ENCODE measurements at places on chromosomes 2 and 18. TPM values are rescaled to one million over a fixed set of nuclear protein-coding genes. Genes with fewer than 3 reads are reported as not detected.

Gene INHA
- total RNA-seq = not detected

DNA sequence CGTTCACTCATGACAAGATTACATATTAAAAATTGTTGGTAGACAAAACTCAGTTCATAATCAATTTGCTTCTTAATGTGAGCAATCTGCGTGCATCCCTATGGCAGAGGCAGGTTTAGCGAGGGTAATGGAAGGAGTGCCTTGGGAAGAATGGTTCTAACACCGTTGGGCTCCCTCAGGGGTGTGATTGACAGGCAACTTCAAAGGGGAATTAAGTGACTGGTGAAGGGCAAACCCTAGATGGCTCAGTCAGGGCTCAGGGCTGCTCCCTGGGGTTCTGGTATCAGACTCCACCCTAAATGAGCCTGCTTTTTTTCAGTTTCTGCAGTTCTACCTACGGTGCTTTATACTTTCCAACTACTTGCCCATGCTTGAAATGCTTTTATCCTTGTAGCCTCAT, 419.5 kb upstream of the CELF4 start:
- H3K36me3 ChIP-seq = no peaks in the 10 kb centered on the region
- H3K4me1 ChIP-seq = no peaks in the 10 kb centered on the region
- H3K27me3 ChIP-seq = no peaks in the 10 kb centered on the region
- H3K27ac ChIP-seq = no peak overlapping the region
- no peak overlapping the region for H3K4me3 ChIP-seq

DNA sequence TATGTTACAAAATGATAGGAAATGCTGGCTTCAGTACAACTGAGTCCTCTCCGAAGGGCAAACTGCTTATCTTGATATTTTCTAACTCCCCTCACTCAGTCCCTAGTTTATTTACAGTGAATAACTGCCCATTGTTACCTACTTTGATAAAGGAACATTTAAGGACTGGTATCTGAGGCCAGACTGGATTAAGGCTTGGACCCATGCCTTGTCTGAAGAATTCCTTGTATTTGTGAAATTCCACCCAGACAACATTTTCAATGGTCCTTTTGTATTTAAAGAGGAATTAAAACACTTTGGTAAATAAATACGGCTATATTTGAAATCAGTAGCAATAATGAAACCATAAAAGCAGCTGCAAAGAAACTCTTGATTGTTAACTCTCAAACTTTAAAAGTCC, 58.3 kb downstream of the PELI1 start:
- no peak overlapping the region for H3K27ac ChIP-seq
- no peaks in the 10 kb centered on the region for H3K4me1 ChIP-seq
- peaks cover 8% of the 10 kb centered on the region for H3K27me3 ChIP-seq
- DNase-seq = no peak

DNA sequence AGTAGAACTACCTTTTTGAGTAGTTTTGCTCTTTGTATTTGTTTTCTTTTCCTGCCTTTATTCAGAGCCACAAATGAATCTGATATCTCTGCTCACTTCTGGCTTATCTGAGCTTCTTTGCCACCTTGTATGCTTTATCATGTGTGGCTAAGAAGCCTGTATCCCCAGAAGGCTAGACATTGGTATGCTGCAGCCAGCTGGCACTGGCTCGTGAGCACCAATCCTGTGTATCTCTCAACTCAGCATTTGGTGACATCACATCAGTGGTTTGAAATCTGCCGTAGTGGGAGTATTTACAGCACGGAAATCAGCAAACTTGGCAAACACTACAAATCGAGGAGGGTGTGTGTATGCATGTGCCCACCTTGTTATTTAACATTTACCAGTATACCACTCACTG, 183.7 kb upstream of the LHCGR start:
- H3K4me3 ChIP-seq = no peak overlapping the region
- no peaks in the 10 kb centered on the region for H3K4me1 ChIP-seq
- H3K27me3 ChIP-seq = no peaks in the 10 kb centered on the region
- H3K27ac ChIP-seq = no peak overlapping the region

Gene LIMS3
- total RNA-seq = 3.3 TPM

DNA sequence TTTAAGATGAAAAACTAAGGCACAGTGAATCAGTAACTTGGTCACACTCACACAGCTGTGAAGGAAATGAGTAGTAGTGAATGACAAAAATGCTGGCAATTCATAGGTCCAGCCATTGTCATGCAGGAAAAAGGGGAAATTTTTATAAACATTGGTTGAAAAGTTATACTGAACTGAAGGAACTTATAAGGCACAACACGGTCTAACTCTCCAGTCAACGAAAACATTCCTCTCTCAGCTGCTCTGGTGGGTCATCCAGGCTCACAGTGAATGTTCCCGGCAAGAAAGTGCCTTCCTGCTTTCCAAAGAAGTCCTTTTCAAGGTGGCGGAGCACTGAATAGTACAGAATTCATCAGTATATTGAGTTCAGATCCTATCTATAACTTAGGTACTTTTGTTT, 476.1 kb downstream of the DCC start:
- no peaks in the 10 kb centered on the region for H3K4me1 ChIP-seq
- no peaks in the 10 kb centered on the region for H3K36me3 ChIP-seq
- no peak overlapping the region for H3K27ac ChIP-seq
- H3K27me3 ChIP-seq = no peaks in the 10 kb centered on the region

- H3K4me3 ChIP-seq = no peak overlapping the region
- H3K36me3 ChIP-seq = no peaks in the 10 kb centered on the region
- no peaks in the 10 kb centered on the region for H3K4me1 ChIP-seq
- no peak for DNase-seq
Measured at GRCh38 chr2:204670124-204670523, 124.8 kb downstream of the PARD3B start.

Gene ALPI
- total RNA-seq = not detected

- no peaks in the 10 kb centered on the region for H3K27me3 ChIP-seq
- no peak overlapping the region for H3K4me3 ChIP-seq
- no peak for DNase-seq
- no peaks in the 10 kb centered on the region for H3K4me1 ChIP-seq
- no peak overlapping the region for H3K27ac ChIP-seq
- H3K36me3 ChIP-seq = no peaks in the 10 kb centered on the region
Measured at GRCh38 chr2:210919128-210919527, 362.7 kb downstream of the CPS1 start.

DNA sequence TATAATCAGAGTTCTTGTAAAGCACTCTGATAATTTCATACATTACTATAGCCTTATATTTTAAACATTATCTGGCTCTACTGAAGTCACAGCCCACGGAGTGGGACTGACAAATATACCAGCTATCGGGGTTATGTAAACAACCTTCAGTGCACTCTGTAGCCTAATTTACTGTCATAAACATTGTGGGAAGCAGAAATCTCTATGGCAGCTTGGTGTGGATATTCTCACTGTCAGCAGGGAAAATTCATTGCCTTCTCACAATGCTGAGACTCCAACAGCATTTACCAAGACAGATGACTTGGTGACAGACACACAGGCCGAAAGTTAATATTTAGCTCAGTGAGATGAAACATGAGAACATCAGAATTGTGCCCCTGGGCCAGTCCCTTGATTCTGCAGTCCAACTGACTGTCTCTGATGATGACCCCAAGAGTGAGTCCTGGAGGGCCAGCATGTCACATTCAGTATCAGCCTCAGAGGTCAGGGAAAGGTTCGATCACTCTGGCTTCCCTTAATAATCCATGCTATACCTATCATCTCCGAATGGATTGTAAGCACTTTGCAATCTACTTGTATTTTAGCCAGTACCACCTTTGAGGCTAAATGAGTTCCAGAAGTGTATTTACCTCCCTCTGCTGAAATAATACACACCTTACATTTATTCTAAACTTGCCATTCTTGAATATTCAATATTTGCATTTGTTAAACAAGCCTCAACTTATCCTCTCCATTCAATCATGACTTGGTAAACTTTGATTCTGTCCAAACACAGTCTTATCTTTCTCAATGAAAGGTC, 146.2 kb upstream of the OSR1 start:
- H3K4me1 ChIP-seq = no peaks in the 10 kb centered on the region
- H3K27ac ChIP-seq = no peak overlapping the region
- H3K4me3 ChIP-seq = no peak overlapping the region
- no peaks in the 10 kb centered on the region for H3K36me3 ChIP-seq
- H3K27me3 ChIP-seq = peaks cover 12% of the 10 kb centered on the region
- no peak for DNase-seq

Gene RBM43
- 8.9 TPM for total RNA-seq

DNA sequence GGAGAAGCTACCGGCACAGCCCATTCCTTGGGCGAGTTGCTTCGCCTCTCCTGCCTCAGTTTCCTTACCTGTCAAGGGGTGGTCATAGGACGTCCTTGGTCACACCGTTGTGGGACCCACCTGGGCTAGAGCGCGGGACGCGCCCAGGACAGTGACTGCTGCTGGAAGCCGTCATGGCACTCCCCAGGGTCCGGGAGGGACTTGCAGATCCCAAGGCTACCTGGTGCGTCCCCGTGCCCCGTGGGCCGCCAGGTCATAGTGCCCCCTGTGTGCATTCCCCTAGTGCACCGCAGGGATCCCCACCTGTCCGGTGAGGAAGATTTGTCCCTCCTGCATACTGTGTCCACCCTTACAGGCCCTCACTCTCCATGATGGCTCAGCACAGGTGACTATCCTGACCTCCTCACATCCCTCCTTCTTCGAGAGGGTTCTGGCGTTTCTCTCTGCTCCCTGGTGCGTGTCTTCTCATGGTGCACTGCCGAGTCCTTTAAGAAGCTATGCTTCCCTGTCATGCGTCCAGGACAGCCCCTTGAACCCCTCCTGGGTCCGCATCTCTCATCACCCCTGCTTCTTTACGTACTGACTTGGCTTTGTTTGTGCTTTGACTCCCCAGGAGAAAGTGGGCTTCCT, 886 bp upstream of the STK25 start:
- peaks cover 20% of the 10 kb centered on the region for H3K4me1 ChIP-seq
- H3K27ac ChIP-seq = no peak overlapping the region
- H3K36me3 ChIP-seq = peaks cover 3% of the 10 kb centered on the region
- H3K27me3 ChIP-seq = no peaks in the 10 kb centered on the region
- H3K4me3 ChIP-seq = peak overlapping the region; percentile 74
- DNase-seq = no peak

Gene SAG
- not detected for total RNA-seq

Gene MEIS1
- not detected for total RNA-seq

- DNase-seq = no peak
- H3K27ac ChIP-seq = peak overlapping the region; percentile 2
- H3K27me3 ChIP-seq = peaks cover 42% of the 10 kb centered on the region
- no peaks in the 10 kb centered on the region for H3K36me3 ChIP-seq
Measured at GRCh38 chr2:127024769-127025358, 82.1 kb downstream of the BIN1 start.

- no peaks in the 10 kb centered on the region for H3K36me3 ChIP-seq
- DNase-seq = no peak
- H3K4me1 ChIP-seq = no peaks in the 10 kb centered on the region
- H3K27ac ChIP-seq = no peak overlapping the region
- peaks cover 3% of the 10 kb centered on the region for H3K27me3 ChIP-seq
Measured at GRCh38 chr2:26630669-26631360, 10.4 kb downstream of the CIB4 start.

DNA sequence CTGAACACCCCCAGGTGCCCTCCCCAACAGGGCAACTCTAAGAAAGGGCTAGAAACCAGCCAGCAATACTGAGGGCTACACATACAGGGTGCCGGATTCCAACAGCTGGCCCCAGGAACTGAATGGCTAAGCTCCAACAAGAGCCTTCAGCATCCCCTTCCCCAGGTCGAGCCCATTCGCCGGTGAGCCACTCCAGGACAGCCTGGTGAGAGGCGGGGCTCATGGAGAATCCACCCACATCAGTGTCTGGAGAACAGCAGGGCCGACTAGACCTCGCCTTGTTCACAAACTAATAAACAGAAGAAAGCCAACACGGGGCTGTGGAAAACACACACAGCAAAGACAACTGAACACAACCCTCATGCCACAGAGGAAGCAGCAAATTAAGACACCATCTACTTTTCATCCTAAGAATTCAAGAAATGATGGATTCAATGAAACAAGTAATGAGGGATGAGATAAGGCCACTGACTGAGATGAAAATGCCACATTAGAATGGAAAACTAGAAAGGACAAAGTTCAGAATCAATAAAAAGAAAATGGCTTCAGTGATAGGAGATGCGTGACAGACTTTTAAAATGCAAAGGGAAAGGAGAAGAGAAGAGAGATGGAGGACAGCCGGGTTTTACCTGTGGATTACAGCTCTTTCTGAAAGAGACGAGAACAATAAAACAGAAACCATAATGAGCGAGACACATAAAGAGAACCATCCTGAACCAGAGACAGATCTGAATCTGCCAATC, 8.2 kb downstream of the PER2 start:
- H3K4me3 ChIP-seq = no peak overlapping the region
- no peak overlapping the region for H3K27ac ChIP-seq

GRCh38 chr2:128310761-128311160, 7.9 kb downstream of the HS6ST1 start:
- H3K36me3 ChIP-seq = no peaks in the 10 kb centered on the region
- no peaks in the 10 kb centered on the region for H3K4me1 ChIP-seq
- H3K27me3 ChIP-seq = no peaks in the 10 kb centered on the region
- no peak overlapping the region for H3K4me3 ChIP-seq
- no peak for DNase-seq

- H3K27me3 ChIP-seq = no peaks in the 10 kb centered on the region
- H3K4me3 ChIP-seq = no peak overlapping the region
- H3K4me1 ChIP-seq = peaks cover 7% of the 10 kb centered on the region
- H3K36me3 ChIP-seq = peaks cover 32% of the 10 kb centered on the region
- H3K27ac ChIP-seq = no peak overlapping the region
Measured at GRCh38 chr2:203774760-203775159, 68.3 kb downstream of the CD28 start.

Gene TCF23
- not detected for total RNA-seq

Gene RFTN2
- total RNA-seq = not detected

DNA sequence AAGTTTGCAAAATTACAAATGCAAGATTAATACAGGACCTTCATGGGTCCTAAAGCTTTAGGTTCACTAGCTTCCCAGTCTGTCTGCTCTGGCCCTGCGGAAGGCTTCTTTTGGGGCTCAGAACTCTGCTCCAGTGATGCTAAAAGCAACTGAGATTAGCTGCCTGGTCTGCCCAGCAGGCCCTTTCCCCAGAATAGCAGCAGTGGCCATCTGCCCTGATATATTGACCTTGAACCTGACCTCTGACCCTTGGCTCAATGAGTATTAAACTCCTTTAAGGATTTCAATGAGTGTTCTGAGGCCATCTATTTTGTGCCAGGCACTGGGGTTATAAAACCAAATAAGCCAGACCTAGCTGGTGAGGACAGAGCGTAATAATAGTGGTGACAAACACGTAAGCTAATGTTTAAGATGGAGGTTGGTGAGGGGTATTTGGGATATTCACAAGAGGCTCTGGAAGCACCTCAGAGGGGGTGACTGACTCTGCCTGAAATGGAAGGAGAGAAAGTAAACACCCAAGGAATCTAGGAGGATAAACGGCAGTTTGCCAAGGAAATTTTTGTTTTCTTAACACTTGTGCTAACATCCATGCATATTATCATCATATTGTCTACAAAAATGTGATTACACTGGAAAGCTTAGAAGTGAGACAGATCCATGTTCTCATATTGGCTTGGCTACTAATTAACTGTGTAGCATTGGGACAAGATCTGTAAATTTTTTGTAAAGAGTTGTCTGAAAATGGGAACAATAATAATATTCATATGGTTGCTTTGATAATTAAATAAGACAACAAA, 50.4 kb upstream of the LCLAT1 start:
- H3K27me3 ChIP-seq = no peaks in the 10 kb centered on the region
- DNase-seq = no peak
- no peaks in the 10 kb centered on the region for H3K4me1 ChIP-seq
- H3K36me3 ChIP-seq = no peaks in the 10 kb centered on the region
